Myocyte (in vitro differentiated cells): ENCODE measurements at places on chromosomes 2 and 18. TPM values are rescaled to one million over a fixed set of nuclear protein-coding genes. Genes with fewer than 3 reads are reported as not detected.

DNA sequence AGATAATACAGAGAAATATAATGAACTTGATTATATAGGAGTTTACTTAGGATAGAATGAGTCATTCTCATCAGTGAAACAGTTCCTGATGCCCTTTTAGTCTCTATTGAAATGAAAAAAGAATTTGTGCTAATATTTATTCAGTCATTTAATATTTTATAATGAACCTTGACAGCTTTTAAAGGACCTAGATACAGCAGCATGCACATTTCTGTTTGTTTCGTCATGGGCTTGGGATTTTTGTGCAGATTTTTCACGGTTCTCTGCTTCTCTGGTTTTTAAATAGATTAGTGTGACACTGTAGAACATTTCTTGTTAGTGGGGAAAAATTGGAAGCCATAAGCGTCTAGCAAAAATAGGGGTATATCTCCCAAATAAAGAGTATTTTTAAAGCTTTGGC is 60.7 kb downstream of the NABP1 start:
- no peak for DNase-seq

Gene PPIL3
- total RNA-seq, result 36.3 and 42.3 TPM in 2 replicates

Gene FEZ2
- 60.4 and 76.8 TPM in 2 replicates for total RNA-seq

Gene DSG1
- not detected in 2 replicates for total RNA-seq

Gene NCK2
- 37.3 and 46.6 TPM in 2 replicates for total RNA-seq
